ENCODE measurements at places on chromosomes 13 and 19.
A peak's percentile ranks its signal among the peaks of the same experiment; 100 is the strongest.

GRCh38 chr19:48635966-48636858 lies 967 bp downstream of the DBP start:
- no peak for DNase-seq

GRCh38 chr19:46515879-46516350 lies 20.2 kb upstream of the PNMA8B start:
- no peak for DNase-seq

- DNase-seq = no peak
Measured at GRCh38 chr19:392375-392970, 16.5 kb downstream of the C2CD4C start.

DNA sequence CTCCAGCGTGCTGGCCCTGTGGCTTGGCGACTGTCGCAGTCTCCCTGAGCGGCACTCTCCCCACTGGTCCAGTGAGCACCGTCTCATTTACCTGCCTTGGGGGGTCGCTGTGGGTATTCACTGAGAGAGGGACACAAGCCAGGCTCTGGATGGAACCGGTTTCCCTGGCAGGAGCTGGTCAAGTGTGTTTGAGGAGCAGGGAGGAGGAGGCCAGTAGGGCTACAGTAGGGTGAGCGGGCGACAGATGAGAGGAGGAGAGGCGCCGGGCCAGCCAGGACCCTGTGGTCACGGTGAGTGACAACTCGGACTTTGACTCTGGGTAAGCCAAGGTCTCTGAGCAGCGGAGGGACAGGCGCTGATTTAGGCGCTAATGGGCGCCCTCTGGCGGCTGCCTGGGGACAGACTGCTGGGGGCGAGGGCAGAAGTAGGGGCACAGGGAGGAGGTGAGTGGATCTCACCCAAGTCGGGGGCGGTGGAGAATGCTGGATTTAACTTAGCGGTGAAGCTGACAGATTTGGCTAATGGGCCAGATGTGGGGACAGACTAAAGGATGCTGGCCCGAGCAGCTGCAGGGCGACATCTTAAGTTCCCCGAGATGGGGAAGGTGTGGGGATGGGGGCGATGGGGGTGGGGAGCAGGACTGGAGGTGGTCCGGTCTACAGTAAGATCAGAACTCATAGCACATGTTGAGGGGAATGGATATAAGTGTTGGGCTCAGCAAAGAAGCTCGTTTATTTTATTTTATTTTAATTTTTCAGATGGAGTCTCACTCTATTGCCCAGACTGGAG lies 4.7 kb upstream of the PRMT1 start:
- no peak for DNase-seq

DNA sequence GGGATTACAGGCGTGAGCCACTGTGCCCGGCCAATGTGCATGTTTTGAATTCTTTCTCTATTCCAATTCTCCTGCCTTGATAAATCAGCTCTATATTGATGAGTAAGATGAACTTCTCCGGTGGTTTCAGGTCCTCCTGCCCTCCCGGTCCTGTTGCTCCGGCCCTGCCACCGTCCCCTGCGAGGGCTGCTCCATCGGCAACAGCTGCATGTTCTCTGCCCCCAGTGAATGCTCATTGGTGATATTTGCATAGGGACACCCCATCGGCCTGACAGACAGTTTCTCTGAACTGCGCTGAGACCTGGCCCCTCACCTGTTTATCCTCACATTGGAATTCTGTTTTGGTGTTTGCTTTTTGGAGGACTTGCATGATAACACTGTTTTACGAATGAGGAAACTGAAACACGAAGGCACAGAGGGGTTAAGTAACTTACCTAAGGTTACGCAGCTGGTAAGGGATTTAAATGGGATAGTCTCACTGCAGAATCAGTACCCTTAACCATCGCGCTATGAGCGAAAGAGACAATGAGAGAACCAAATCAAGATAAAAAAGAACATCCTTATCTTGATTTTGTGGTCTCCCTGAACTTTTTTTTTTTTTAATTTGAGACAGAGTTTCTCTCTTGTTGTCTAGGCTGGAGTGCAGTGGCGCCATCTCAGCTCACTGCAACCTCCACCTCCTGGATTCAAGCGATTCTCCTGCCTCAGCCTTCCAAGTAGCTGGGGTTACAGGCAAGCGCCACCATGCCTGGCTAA lies 32.2 kb downstream of the ZNF557 start:
- no peak for DNase-seq

- DNase-seq = no peak
Measured at GRCh38 chr19:54574051-54574450, 461 bp downstream of the LILRA2 start.

DNA sequence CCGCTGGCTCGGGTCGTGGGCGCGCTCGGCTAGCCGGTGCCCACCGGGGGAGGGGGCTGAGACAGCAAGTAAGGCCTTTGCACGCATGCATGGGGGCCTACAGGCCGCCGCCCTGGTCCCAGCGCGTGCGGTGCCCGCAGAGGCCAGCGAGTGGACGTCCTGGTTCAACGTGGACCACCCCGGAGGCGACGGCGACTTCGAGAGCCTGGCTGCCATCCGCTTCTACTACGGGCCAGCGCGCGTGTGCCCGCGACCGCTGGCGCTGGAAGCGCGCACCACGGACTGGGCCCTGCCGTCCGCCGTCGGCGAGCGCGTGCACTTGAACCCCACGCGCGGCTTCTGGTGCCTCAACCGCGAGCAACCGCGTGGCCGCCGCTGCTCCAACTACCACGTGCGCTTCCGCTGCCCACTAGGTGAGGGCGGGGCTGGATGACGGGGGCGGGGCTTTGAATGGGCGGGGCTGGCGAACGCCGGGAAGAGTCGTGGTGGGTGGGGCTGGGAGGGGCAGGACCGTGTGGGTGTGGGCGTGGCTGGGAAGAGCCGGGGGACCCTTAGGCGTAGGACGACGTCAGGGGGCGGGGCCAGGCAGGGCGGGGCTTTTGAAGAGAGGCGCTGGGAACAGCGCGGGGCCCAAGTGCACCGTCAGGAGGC lies 2.1 kb downstream of the CILP2 start:
- peak; percentile 45 for DNase-seq

DNA sequence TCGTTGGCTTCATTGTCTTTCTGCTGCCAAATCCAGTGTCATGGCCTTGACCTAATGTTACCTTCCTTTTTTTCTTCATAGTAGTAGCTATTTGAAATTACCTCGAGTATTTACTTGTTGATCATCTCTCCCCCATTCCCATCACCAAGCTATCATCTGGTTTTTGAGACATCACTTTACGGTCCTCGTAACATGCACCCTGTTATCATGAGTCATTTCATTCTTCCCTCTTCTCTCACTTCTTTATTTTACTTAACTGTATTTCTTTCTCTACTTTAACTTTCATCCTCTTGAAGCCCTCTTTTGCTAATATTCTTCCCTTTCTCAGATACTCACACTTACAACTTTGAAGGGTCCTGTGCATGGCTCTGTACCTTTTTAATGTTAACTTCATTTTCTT lies 31.8 kb downstream of the TPP2 start:
- no peak for DNase-seq

GRCh38 chr19:32977280-32977679 lies 5.2 kb downstream of the FAAP24 start:
- no peak for DNase-seq

DNA sequence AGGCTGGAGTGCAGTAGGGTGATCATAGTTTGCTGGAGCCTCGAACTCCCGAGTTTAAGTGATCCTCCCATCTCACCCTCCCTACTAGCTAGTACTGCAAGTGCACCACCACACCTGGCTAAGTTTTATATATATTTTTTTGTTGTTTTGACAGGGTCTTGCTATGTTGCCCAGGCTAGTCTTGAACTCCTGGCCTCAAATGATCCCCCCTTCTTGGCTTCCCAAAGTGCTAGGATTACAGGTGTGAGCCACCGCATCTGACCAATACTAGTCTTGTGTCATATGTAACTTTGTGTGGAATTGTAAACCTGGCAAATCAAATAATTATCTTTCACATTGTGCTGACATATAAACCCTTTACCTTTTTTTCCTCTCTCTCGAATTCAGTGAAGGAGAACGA lies 10.2 kb downstream of the HNRNPM start:
- DNase-seq = no peak

DNA sequence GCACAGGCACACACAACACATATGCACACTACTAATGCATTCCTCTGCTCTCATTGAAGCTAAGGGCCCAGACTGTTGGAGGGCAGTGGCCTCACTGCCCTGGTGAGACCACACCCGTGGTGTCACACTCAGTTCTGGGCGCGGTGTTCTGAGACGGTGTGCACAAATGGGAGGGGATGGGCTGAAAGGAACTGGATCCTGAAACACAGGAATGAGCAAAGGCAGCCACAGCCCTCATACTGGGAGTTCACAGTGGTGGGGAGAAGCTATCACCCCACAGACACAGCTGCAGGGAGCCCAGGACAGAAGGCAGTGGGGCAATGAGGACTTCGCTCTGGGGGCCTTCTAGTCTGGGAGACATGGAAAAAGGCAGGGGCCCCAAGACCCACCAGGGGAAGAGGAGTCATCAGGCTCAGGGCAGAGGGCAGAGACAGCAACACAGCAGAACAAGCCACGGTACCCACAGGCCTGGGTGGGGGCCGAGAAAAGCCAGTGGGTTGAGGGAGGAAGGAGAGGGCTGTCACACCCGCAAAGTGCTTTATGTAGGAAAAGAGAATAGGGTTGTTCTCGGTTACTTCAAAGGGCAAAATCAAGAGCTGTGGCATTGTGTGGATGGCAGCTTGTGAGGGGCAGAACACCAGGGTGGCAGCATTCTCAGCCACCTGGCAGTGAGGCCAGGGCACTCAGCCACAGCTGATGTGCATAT lies 75.4 kb upstream of the GPR183 start:
- DNase-seq = no peak

- DNase-seq = no peak
Measured at GRCh38 chr13:109379930-109380329, 406.5 kb downstream of the IRS2 start.

DNA sequence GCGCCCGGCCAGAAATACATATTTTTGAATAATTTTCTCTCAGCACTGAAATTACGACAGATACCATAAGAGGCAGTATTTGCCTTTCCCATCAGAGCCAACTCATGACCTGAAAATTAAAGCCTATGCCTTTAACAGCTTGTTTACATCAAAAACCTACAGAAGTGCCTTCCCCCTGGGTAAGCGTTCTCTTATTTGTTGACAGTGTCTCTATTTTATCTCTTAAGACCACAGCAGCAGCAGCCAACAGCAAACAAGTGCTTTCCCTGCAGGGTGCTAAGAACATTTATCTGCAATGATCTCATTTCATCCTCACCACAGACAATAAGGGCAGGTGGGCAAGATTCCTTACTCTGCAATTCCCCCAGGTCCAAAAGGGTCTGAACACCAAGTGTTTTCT lies 6.0 kb downstream of the AKAP8L start:
- no peak for DNase-seq

DNA sequence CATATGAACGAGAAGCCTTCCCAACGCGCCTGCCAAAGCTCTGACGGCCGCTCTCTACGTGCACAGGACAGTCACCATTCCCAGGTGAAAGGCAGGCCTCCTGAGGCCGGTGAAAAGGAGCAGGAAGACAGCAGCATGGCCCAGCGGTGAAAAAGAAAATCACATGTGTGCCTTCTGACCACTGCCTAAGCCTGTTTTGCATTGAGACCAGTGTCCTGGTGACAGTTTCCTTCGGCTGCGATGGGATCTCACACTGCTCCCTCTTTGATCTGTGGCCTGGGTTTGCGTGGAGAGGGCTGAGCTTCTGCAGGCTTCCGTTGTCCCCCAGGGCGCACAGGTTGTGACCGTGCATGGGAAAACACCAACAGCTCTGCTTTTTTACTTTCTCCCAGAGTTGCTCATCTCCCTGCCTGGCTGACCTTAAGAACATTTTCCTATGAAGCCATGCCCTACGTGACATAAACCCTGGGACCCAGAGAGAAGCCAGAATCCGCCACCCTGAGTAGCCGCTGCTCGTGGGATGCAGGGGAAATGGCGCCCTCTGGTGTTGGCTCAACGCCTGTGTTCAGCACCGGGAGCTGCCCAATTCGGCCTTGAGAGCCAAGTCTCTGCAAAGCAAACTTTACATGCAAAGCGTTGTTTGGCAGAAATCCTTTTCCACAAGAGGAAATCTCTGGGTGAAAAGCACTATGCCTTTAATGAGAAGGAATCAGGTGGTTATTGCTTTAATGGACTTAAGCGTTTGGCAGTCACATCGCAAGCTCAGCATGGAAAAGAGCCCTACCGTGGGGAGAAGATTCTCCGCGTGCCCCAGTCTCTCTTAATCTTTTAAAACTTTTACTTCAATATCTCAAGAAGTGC lies 112.2 kb upstream of the GPR12 start:
- DNase-seq = no peak

DNA sequence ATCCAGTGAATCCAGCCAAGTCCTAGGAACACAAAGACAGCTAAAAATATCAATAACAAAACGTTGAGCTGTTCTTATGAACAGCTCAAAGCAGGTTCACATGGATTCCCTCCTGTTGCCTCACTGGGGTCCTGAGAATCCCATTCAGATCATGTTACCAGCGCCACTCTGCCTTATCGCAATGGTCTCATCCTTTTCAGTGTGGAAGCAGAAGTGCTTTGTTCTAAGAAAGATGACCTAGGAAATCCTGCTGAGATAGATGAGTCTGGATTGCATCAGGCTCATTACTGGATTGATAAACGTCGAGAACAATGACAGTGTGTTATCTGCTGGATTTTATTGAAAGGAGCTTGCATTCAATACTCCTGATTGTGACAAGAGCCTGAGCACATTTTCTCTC lies 87.0 kb downstream of the SLAIN1 start:
- DNase-seq = no peak

DNA sequence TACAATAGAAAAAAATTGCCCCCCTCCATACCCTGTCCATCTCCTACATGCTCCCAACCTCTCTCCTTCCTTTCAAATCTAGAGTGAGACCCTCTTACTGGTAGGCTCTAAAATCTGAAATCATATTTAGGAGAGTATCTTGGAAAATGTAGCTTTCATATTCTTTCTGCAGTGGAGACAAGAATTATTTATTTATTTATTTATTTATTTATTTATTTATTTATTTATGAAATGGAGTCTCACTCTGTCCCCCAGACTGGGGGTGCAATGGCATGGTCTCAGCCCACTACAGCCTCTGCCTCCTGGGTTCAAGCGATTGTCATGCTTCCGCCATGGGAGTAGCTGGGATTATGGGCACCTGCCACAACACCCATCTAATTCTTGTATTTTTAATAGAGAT lies 174.1 kb upstream of the MYO16 start:
- DNase-seq = no peak

GRCh38 chr13:94708031-94708859 lies 4.1 kb downstream of the SOX21 start:
- DNase-seq = no peak

DNA sequence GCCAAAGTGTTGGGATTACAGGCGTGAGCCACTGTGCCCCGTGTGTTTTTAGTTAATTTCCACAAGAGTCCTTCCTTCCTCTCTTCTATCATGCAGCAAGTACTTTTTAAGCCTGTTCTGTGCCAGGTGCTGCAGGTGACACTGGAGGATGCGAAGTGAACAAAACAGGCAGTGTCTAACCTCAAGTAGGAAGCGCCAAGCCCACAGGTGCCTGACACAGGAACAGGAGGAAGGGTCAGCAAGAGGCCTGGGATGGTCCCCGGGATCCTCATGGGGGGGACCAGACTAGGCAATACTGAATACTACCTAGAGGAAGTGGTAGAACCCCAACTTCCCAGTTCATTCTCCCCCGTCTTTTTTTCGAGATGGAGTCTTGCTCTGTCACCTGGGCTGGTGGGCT lies 1.8 kb upstream of the CALR start:
- DNase-seq = no peak

GRCh38 chr13:111183959-111184358 lies 68.8 kb downstream of the ARHGEF7 start:
- DNase-seq = no peak
